ENCODE measurements at places on chromosomes 12 and 14.

GRCh38 chr14:103549361-103550311 is 12.8 kb downstream of the BAG5 start:
- no peak for DNase-seq

DNA sequence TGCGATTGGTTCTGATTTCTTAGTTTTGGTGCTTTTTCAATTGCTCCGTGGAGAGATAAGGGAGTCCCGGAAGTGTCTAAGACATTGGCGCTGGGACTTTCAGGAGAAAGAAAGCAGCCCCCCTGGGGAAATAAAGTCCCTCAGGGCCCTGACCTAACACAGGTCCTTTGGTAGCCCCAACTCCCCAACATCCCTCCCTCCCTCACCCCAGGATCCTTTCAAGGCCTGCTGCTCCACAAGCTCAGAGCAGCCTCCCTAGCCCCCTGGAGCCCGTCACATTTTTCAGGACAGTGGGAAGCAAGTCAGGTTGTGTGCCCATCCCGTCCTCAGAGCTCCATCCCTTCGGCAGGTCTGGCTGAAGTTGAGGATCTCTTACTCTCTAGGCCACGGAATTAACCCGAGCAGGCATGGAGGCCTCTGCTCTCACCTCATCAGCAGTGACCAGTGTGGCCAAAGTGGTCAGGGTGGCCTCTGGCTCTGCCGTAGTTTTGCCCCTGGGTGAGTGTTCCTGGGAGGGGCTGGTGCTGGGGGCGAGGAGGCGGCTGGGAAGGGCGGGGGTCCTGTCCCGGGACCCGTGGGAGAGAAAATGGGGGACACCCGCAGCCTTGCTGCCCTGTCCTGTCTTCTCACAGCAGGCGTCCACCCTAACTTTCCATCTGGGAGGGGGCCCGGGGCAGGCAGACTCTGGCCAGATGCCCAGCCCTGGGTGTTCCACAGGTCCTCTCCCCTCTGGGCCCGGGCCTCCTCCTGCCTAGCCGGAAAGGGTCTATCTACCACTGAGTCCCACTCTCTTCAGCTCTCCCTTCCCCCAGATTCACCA is 950 bp downstream of the IFI27 start:
- no peak for DNase-seq

- DNase-seq, result no peak
These were observed 787 bp downstream of the KCNH3 start for GRCh38 chr12:49539406-49540228.

DNA sequence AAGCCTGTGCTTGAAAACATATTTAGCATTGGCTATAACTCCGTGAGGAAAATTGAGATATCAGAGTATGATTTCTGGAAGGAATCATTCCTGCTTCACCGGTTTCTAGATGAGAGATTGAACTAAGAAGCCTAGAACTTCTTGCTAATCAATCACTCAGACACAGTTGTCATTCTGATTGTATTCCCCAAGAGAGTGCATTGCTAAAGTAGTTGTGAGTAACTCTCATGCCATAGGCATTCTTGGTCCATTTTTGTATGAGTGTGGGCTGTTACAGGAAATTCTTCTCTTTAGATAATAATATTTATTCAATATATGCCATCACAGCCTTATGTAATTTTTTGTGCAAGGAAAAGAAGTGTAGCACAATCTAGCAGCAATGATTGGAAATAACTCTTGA is 893.3 kb upstream of the MDGA2 start:
- no peak for DNase-seq

GRCh38 chr14:61179796-61180398 is 101.2 kb downstream of the TMEM30B start:
- DNase-seq, result no peak

GRCh38 chr12:132617822-132618682 is 524 bp upstream of the P2RX2 start:
- no peak for DNase-seq

DNA sequence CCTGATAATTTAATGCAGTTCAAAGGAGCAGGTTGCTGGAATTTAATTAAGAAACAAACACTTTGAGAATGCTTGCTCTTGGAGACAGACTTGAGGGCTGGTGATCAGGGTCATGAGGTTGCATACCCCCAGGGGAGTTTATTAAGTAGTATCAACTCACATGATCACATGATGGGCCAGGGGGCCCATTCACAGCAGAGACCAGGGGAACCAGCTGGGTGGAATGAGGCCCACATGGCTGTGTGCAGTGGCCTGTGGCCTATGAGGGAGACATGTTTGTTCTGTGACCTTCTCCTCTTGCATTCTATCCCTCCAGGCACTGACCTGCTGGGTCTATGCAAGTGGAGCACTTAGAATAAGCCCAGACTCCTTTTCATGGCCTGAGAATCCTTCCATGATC is 266.6 kb upstream of the PWP1 start:
- DNase-seq, result no peak

GRCh38 chr12:89353188-89353822 is 1.0 kb upstream of the DUSP6 start:
- DNase-seq, result peak; percentile 18

- DNase-seq, result no peak
These were observed 50.8 kb upstream of the AP4S1 start for GRCh38 chr14:30974628-30975027.

- no peak for DNase-seq
These were observed 138.7 kb downstream of the ETV6 start for GRCh38 chr12:11787933-11788849.

Data from activated CD4-positive, alpha-beta T cell treated with anti-CD3 and anti-CD28 coated beads, Interleukin-2, amount 50 U/mL, for 1 hour (primary cell).